ENCODE measurements at places on chromosomes 3 and 15. TPM values are rescaled to one million over a fixed set of nuclear protein-coding genes. Genes with fewer than 3 reads are reported as not detected.

DNA sequence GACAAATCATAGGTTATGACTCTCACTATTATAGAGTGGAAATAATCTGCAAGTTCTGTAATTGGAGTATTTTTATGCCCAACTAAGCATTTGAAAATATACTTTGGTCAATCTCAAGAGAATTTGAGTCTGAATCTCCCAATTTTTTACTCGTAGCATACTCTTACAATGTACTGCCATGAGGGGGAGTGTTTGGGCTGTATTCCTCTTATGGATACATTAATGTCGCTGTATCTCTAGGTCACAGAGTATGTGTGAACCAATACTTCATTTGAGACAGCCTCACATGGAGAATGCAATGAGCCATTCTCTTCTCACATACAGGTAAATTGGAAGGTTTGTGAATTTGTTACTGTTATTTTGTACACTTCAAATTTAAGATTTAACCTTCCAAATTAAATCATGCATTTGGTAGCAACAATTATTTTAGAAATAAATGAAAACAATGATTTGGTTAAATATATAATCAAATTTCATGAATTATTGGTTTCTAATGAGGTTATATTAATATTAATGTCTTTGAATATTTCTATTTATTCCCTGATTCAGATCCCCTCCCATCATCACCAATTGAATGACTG lies 5.5 kb upstream of the CD200 start:
- H3K27ac ChIP-seq: no peak overlapping the region
- H3K4me1 ChIP-seq: no peaks in the 10 kb centered on the region
- DNase-seq: peak; percentile 79
- H3K36me3 ChIP-seq: no peaks in the 10 kb centered on the region

DNA sequence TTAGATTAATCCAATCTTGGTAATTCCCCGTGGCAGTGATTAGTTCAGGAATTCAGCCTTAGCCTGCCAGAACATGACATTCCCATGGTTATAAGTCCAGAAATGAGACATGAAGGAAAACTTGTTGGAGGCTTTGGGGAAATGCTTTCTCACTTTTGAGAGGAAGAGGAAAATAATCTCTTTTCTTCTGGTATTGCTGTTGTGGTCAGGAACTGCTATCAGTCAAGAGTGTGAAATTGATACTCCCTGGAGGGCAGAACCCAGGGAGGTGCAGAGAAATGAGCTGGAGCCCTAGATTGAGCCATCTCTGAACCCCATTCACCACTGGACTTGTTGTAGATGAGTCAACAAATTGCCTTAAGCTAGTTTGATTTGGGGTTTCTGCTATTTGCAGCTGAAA lies 38.6 kb upstream of the APH1B start:
- peak; percentile 50 for DNase-seq
- no peaks in the 10 kb centered on the region for H3K27me3 ChIP-seq
- H3K4me1 ChIP-seq: peaks cover 18% of the 10 kb centered on the region

DNA sequence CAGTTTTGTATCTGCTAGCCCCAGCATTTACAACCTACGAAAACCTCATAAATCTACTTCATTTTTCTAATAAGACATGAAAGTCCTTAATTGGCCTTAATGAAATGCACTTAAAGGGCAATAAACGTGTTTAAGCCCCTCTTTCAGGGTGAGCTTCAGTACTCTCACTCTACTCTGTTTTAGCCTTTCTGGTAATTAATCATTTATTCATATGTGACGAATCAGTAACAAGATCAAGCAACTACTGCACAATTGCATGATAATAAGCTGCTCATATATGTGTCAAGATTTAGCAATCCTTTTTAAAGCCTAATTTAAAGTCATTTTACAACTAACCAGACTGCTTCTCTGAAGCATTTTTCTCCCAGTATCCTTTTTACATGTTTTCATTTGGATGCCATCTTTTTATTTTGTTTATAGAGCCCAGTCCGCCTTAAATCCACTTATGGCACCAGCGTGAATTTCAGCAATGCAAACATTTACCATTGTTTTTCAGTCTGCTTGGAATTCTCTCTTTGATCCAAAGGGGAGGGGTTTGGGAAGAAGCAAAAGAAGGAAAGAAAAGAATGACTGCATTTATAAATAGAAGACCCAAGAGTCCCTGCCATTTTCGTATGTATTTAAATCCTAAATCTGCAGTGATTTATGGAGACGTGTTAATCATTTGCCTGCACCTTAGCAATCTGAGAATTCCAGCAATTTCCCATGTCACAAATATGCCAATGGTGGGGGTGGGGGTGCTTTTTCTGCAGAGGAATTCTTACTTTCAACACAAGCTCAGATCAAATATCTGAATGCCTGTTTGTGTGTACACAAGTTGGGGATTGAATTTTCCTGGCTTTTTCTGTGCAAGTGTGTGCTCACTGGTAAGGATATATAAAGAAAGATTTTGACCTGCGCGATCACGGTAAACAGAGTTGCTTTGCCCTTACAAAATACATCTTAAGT lies 230.8 kb upstream of the TBC1D5 start:
- no peak for DNase-seq
- no peak overlapping the region for H3K4me3 ChIP-seq
- H3K27me3 ChIP-seq: no peaks in the 10 kb centered on the region
- H3K27ac ChIP-seq: no peak overlapping the region

- DNase-seq: no peak
- no peaks in the 10 kb centered on the region for H3K4me1 ChIP-seq
- no peak overlapping the region for H3K4me3 ChIP-seq
- H3K27me3 ChIP-seq: no peaks in the 10 kb centered on the region
Measured at GRCh38 chr3:130755666-130756065, 9.0 kb upstream of the PIK3R4 start.

- H3K4me1 ChIP-seq: no peaks in the 10 kb centered on the region
- DNase-seq: no peak
- H3K27ac ChIP-seq: no peak overlapping the region
Measured at GRCh38 chr3:134366928-134367811, 7.1 kb downstream of the AMOTL2 start.

DNA sequence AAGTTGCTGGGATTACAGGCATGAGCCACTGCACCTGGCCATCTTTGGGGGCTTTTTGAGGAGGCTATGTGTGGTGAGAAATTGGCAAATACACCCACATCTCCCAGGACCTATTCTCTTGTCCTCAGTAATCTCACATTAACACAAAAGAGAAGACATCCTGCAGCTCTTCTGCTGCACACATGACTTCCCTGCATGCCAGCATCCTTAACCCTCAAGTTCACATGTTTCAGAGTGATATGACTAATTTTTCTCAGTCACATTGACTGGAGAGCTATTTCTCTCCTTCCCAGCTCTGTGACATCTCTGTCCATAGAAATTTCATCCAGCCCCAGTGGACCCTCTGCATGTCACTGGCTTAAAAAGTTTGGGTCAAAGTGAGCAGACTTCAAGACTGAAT lies 1.9 kb upstream of the SKIC8 start:
- no peak overlapping the region for H3K4me3 ChIP-seq
- H3K27ac ChIP-seq: peak overlapping the region; percentile 4
- H3K4me1 ChIP-seq: peaks cover 3% of the 10 kb centered on the region
- H3K27me3 ChIP-seq: no peaks in the 10 kb centered on the region

GRCh38 chr15:52162260-52162659 lies 28.9 kb downstream of the GNB5 start:
- H3K36me3 ChIP-seq: no peaks in the 10 kb centered on the region
- no peaks in the 10 kb centered on the region for H3K4me1 ChIP-seq
- no peak overlapping the region for H3K27ac ChIP-seq
- no peaks in the 10 kb centered on the region for H3K27me3 ChIP-seq
- DNase-seq: no peak

GRCh38 chr3:138941259-138941885 lies 5.6 kb downstream of the FOXL2 start:
- H3K4me3 ChIP-seq: no peak overlapping the region
- DNase-seq: no peak
- H3K4me1 ChIP-seq: no peaks in the 10 kb centered on the region
- H3K36me3 ChIP-seq: no peaks in the 10 kb centered on the region
- H3K27ac ChIP-seq: no peak overlapping the region
- H3K27me3 ChIP-seq: peaks cover 23% of the 10 kb centered on the region

GRCh38 chr3:171284308-171285075 lies 175.7 kb downstream of the TNIK start:
- H3K4me1 ChIP-seq: peaks cover 61% of the 10 kb centered on the region
- H3K27ac ChIP-seq: peak overlapping the region; percentile 96
- H3K27me3 ChIP-seq: no peaks in the 10 kb centered on the region
- DNase-seq: peak; percentile 76
- no peaks in the 10 kb centered on the region for H3K36me3 ChIP-seq

DNA sequence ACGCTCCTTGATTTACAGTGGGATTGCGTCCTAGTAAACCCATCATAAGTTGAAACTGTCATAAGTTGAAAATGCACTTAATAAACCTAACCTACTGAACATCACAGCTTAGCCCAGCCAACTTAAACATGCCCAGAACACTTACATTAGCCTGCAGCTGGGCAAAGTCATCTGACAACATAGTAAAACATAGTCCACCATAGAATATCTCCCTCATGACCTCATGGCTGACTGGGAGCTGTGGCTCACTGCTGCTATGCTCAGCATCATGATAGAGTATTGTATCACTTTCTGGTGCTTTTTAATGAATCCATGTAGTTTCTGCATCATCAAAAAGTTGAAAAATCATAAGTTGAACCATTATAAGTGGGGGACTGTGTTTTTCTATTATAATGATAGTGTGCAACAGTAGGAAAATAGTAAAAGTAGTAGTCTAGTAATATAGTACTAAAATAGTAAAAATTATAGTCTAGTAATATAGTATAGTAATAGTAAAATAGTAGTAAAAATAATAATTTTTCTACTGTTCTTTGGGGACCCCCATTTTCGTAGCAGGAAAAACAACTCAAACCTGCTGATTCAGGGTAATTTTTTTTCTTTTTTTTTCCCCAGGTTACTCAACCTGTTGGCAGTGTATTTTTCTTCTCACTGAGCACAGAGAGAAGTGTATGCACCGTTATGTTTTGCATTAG lies 233.5 kb downstream of the MYRIP start:
- H3K4me1 ChIP-seq: no peaks in the 10 kb centered on the region
- no peaks in the 10 kb centered on the region for H3K36me3 ChIP-seq
- no peak overlapping the region for H3K27ac ChIP-seq
- no peak for DNase-seq
- H3K4me3 ChIP-seq: no peak overlapping the region
- H3K27me3 ChIP-seq: no peaks in the 10 kb centered on the region

GRCh38 chr15:64883997-64884511 lies 27.6 kb upstream of the ANKDD1A start:
- peak overlapping the region; percentile 85 for H3K27ac ChIP-seq
- H3K4me1 ChIP-seq: peaks cover 30% of the 10 kb centered on the region
- H3K4me3 ChIP-seq: no peak overlapping the region
- DNase-seq: peak; percentile 79
- no peaks in the 10 kb centered on the region for H3K36me3 ChIP-seq

DNA sequence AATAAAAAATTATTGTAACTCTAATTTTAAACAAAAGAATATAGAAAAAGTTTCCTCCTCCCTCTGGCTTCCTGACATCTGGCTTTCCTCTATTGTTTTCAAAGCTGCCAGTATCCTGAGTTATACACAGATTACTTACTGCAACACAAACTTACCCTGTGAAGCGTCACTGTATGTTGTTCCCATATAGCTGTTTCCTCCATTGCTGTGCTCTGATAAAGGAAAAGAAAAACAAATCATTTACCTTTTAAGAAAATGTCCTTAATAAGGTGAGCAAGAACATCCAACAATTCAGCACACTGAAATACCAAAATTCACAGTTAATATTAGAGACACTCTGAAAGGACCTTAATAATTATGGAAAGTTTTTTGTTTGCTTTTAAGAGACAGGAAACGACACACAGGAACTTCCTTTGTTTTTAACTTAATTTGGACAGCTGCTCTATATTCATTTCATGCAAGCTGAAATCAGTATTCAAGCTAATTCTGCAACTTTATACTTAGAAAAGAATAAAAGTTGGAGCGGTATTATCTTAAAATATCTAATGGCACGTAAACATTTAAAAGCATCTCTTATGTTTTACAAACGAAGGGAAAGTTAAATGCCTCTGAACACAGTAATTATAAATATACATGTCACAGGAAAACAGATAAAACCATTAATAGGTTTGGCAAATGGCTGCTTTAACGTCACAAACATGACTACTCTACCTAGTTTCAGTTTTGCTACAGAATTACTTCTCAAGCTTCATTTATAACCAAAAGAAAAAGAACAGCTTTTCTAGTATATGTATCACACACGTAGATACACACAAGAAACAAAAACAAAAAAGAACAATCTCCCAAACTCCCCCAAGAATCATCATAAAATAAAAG lies 21.5 kb downstream of the TJP1 start:
- no peaks in the 10 kb centered on the region for H3K27me3 ChIP-seq
- H3K36me3 ChIP-seq: no peaks in the 10 kb centered on the region
- no peak for DNase-seq
- no peak overlapping the region for H3K27ac ChIP-seq
- H3K4me3 ChIP-seq: no peak overlapping the region
- H3K4me1 ChIP-seq: no peaks in the 10 kb centered on the region

DNA sequence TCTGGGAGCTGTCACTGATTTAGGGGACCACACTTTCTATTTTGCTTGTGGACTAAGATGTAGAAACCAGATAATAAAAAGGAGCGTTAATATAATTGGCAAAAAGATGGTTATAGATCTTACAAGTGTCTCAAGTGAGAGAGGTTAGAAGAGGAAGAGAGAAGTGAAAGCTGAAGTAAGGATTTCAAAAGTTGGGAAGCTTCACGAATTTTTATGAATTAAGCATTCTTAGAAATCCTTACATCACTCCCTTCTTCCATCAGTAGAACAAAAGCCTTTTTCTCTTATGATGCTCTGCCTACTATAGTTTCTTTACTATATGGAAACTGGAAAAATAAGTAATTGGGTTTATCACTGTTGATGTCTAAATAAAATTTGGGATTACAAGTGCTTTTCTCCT lies 146.5 kb downstream of the FNDC3B start:
- peaks cover 28% of the 10 kb centered on the region for H3K4me1 ChIP-seq
- peaks cover under 1% of the 10 kb centered on the region for H3K36me3 ChIP-seq
- no peak overlapping the region for H3K4me3 ChIP-seq
- no peak overlapping the region for H3K27ac ChIP-seq

GRCh38 chr3:20563985-20564384 lies 378.0 kb upstream of the SGO1 start:
- no peaks in the 10 kb centered on the region for H3K36me3 ChIP-seq
- no peak for DNase-seq
- H3K4me1 ChIP-seq: no peaks in the 10 kb centered on the region
- no peaks in the 10 kb centered on the region for H3K27me3 ChIP-seq
- no peak overlapping the region for H3K27ac ChIP-seq

MAP6D1 gene
- total RNA-seq: 1.5 TPM

PDE8A gene
- total RNA-seq: 26.8 TPM

CYP1A1 gene
- not detected for total RNA-seq

SEMA5B gene
- total RNA-seq: not detected

PLXND1 gene
- 2.3 TPM for total RNA-seq
